ENCODE measurements at places on chromosomes 7 and 10. TPM values are rescaled to one million over a fixed set of nuclear protein-coding genes. Genes with fewer than 3 reads are reported as not detected.

Gene HABP2
- not detected for total RNA-seq

- DNase-seq = peak; percentile 61
These were observed 67.9 kb upstream of the NFKB2 start for GRCh38 chr10:102327641-102328040.

Gene BICC1
- total RNA-seq = 20.7 TPM

- no peak for DNase-seq
These were observed 3.1 kb upstream of the ZFAND2A start for GRCh38 chr7:1163121-1163520.

Gene AKR1B1
- 146 TPM for total RNA-seq

DNA sequence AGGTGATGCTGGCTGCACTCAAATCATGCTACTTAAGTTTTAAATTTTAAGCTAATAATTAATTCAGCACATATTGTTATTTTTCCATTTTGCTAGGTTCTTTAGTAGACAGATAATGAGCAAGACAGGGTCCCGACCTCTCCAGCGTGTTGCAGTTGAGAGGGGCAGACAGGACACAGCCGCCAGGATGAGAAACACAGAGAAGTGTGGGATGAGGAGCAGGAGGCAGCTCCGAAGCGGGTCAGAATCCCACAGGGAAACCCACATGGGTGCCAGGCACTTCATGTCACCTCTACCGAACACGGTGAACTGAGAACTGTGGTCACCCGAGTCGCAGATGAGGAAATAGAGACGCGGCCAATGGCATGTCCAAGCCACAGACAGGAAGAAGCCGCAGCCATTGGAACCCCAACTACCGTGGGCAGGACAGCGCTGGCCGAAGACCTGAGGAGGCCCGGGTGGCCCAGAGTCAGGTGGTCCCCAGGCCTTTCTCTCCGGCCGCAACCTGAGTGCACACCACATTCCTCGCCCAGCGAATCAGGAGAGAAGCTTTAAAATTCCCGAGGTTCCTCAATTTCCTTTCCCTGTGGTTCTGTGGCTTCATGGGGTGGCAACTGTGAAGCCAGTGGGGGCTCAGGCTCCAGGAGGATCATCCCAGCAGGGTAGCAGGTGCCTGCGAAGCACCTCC is 213.0 kb downstream of the DNAJB6 start:
- no peak for DNase-seq

Gene PTPN12
- 78.3 TPM for total RNA-seq

- no peak for DNase-seq
These were observed 17.4 kb downstream of the SLC13A4 start for GRCh38 chr7:135710417-135711138.

Measured in LHCN-M2 (cell line).